ENCODE measurements at places on chromosomes 7 and 10. TPM values are rescaled to one million over a fixed set of nuclear protein-coding genes. Genes with fewer than 3 reads are reported as not detected.

The SLC35B4 gene
- 6.8 TPM for total RNA-seq

The RNF32 gene
- 0.10 TPM for total RNA-seq

The TRIM73 gene
- 4.7 TPM for total RNA-seq

The WAC gene
- total RNA-seq = 224 TPM

The ACSM6 gene
- total RNA-seq = not detected

The MYPN gene
- not detected for total RNA-seq
